ENCODE measurements at places on chromosomes 16 and 17. TPM values are rescaled to one million over a fixed set of nuclear protein-coding genes. Genes with fewer than 3 reads are reported as not detected.

RAB26 gene
- total RNA-seq = 0.97 TPM

HBA2 gene
- not detected for total RNA-seq

SLC5A11 gene
- total RNA-seq = not detected

TBX4 gene
- total RNA-seq = not detected

TBC1D3B gene
- not detected for total RNA-seq

ZG16 gene
- not detected for total RNA-seq

CCL13 gene
- total RNA-seq = not detected

DNA sequence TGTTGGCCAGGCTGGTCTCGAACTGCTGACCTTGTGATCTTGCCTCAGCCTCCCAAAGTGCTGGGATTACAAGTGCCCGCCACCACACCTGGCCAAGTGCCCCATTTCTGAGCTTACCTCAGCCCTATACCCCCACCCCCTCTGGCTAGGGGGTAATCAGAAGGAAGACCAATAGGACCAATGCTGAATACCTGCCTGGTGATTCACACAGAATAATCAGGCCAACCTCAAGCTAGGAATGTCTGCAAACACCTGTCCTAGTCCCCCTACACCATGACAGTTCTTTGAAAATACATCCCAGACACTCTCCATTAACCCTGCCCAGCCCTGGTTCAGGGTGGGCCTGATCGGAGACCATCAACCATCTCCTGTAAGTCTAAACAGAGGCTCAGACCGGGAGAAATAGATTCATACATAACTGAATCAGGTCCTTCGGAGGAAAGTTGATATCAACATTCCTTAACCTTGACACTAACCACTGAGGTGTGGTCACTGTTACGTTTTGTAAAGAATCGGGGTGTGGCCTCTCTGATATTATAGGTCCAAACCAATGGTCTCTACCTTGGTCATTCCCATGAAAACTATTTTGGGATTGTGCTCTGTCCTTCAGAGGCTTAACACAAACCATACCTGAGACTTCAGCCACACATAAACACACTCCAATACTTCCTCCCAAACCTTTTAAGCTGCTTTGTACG is 130.8 kb downstream of the GAS7 start:
- DNase-seq = no peak

DNA sequence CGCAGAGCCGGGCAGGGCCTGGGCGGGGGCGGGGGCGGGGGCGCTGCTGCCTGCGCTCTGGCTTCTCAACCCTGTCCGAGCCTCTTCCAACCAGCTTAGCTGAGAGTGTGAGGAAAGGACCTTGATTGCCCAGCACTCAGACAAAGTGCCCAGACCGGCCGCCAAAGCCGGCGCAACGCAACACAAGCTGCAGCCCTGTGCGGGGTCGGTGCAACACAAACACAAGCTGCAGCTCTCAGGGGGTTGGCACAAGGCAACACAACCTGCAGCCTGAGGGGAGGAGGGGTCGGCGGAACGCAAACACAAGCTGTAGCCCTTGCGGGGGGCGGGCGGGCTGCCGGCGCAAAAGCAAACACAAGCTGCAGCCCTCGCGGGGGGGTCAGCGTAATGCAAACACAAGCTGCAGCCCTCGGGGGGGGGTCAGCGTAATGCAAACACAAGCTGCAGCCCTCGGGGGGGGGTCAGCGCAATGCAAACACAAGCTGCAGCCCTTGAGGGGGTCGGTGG is 60.0 kb downstream of the KLHDC4 start:
- DNase-seq = no peak

GRCh38 chr17:14016858-14017257 is 52.4 kb upstream of the COX10 start:
- no peak for DNase-seq

- no peak for DNase-seq
Observed at GRCh38 chr17:39212195-39212810, 12.2 kb downstream of the RPL19 start.

DNA sequence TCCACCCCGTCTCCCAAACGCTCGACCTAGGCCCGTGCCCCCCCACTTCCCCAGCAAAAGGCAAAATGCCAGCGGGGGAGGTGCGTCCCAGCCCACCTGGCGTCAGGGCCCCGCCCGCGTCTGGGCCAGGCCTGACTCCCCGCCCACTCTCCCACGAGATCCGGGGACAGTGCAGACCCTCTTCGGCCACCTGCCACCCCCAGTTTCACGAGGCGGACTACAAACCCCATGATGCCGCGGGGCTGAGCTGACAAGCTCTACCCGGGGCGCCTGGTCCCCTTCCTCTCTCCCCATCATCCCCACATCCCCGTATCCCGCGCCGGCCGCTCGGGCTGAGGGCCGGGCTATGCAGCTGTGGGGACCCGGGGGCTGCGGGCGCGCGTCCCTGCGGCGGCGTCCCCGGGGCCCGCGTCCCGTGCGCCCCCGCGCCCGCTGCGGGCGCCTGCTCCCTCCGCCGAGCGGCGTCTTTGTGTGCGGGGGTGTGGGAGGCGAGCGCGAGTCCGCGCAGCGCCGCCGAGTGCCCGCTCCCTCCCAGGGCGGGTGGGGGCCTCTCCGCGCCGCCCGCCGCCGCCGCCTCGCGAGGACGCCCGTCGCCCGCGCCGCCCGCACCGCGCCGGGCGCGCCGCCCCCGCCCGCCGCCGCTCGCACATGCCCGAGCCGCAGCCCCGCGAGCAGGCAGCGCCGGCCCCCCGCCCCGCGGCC is at the start of gene ANKRD13B:
Gene ANKRD13B (plus strand): TSS at position 283 of the 702 bp plus-strand sequence. CDS start 490 bp downstream, outside the sequence.
- DNase-seq = no peak

- no peak for DNase-seq
Observed at GRCh38 chr16:74111456-74111982, 185.1 kb upstream of the PSMD7 start.

DNA sequence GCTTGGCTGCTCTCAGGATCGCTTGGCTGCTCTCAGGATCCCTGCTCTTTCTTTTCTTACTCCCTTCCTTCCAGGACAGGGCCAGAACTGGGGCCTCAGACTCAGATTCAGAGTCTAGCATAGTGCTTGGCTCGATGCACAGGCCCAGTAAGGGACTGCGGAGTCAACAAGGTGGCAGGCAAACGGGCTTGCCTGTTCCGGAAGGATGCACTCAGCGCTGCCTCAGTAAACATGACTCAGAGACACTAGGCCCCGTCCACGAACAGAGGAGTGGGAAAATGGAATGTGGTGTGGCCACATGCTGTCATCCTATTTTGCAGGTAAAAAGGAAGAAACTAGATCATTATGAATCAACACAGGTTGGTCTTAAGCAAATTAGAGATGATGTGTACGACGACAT is 9.8 kb downstream of the SPHK1 start:
- DNase-seq = no peak

GRCh38 chr16:86018487-86018886 is 119.5 kb downstream of the IRF8 start:
- DNase-seq = peak; percentile 36

GRCh38 chr16:57984443-57985203 is 13.7 kb upstream of the CNGB1 start:
- DNase-seq = peak; percentile 91

Data from fibroblast of villous mesenchyme (primary cell).